Stimulated activated CD8-positive, alpha-beta memory T cell treated with anti-CD3 and anti-CD28 coated beads, Interleukin-4, amount 100 ng/mL, for 1 hour (primary cell): ENCODE measurements at places on chromosomes 12 and 14.

GRCh38 chr14:54929556-54929955 lies 26.9 kb upstream of the GCH1 start:
- no peak for DNase-seq

DNA sequence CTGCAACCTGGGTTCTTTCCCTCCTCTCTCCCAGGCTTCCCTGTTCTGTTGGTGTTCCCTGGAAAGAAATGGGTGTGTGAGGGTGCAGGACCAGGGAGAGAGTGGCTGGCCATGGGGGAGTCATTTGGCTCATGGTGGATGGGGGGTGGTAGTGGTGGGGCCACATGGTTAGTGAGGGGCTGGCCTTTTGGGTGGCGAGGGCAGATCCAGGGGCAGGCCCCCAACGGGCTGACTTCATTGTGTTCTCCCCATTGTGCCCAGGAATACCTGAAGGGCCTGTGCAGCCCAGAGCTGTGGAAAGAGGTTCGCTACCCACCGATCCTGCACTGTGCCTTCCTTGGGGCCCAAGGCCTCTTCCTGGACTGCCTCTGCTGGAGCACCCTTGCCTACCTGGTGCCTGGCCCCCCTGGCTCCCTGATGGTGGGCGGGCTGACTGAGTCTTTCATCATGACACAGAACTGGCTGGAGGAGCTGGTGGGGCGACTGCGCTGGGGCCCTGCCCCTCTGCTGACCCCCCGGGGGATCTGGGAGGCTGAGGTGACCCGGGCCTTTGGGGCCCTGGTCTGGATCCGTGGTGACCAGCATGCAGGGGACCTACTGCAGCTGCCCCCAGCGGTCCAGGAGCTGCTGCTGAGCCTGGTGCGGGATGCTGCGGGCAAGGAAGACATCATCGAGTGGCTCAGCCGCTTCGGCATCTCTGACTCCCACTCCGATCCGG lies 9.0 kb downstream of the NYNRIN start:
- no peak for DNase-seq

DNA sequence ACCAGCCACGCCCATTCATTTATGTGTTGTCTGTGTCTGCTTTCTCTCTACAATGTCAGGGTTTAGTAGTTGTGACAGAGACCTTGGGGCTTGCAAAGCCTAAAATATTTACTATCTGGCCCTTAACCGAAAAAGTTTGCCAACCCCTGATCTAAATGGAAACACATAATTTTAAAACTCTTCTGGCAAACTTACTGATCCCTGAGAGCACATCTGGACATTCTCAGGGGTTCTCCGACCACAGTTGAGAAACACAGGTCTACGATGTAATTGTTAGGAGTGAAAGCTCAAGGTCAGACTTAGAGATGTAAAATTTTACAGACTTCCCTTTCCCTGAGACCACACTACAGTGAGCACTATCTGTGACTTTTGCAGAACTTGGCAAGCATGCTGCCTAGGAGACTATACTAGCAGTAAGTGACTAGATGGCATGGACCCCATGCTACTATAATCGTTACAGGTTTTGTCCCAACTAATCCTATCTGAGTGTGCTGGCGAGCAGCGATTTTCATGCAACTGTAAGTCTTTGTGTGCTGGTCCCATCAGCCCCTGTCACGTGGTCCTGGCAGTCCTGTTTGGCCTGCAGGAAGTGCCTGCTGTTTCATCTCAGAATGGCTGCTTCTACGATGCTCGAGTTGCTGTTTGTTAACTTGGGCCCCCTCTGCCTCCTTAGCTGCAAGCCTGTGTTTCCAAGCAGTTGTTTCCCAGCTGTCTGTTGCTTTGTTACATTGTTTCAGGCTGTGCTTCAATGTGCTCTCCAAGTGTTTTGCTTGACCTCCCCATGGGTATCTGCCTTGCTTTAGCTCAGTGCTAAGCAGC lies 21.6 kb downstream of the TMTC2 start:
- no peak for DNase-seq

- DNase-seq = no peak
Observed at GRCh38 chr12:96424601-96425000, 24.4 kb upstream of the CDK17 start.

- DNase-seq = no peak
Observed at GRCh38 chr12:75751769-75752471, 240.5 kb upstream of the KRR1 start.

GRCh38 chr12:24535334-24536069 lies 413.4 kb downstream of the BCAT1 start:
- DNase-seq = no peak

- DNase-seq = no peak
Observed at GRCh38 chr12:111672822-111673381, 12.9 kb downstream of the BRAP start.

GRCh38 chr14:38238878-38239277 lies 17.0 kb downstream of the CLEC14A start:
- no peak for DNase-seq

DNA sequence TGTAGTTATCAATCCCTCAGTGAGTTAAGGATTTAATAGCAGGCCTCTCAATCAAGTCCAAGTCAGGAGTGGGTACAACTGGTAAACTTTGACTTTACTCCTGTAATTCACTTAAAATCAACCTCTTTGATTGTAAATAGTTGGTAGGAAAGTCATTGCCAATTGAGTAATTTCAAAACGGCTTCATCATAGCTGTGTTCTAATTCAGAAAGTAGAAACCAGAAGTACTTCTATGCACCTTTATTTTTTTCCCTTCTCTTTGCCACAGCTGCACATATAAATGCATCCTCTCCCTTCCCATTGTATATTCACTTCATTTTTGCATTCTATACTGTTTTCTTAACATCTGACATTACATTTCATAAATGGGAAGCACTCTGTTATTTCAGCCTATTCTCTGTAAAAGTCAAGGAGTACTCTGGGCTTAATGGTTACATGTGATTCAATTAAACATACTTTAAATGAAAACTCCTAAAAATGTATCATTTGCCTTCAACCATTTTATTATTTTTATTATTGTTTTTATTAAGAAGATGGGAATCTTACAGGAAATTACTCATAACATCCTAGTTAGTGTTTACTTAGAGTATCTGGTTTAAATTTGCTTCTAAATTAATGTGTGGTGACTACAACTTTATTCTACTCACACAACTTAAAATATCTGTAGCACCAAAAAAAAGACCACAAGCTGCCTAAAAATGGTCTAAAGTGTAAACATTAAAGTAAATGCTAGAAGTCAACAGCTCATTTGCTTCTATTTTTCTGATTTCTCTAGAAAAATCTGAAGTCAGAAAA lies 171.2 kb downstream of the CEP128 start:
- DNase-seq = no peak

DNA sequence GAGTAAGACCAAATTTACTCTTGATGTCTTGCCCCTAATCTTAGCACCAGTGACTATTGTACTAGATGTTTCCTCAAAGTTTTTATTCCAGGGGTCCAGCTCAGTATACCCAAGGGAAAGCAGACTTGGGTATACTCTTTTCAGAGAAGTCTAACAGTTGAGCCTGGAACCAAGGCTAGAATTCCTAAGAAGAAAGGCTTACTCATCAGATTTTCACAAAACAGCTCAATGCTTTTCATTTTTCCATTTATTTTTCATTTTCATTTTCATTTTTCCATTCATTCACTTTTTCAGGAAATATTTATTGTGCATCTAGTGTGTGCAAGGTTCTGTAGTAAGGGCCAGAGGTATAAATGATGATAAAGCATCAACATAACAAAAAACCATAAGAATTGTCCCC lies 143.2 kb downstream of the PHLDA1 start:
- no peak for DNase-seq

DNA sequence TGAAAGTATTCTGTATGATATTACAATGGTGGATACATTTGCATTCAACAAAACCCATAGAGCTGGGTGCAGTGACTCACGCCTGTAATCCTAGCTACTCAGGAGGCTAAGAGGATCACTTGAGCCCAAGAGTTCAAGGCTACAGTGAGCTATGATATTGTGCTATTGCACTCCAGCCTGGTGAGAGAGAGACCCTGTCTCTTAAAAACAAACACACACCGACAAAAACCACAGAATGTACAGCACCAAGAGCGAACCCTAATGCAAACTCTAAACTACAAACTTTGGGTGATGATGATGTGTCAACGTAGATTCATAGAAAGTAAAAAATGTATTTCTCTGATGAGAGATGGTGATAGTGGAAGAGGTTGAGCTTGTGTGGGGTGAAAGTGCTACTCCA lies 8.6 kb downstream of the CAPRIN2 start:
- no peak for DNase-seq

- no peak for DNase-seq
Observed at GRCh38 chr12:105581420-105581819, 250.9 kb downstream of the C12orf75 start.

GRCh38 chr12:57063991-57064685 lies 14.2 kb upstream of the MYO1A start:
- DNase-seq = no peak

DNA sequence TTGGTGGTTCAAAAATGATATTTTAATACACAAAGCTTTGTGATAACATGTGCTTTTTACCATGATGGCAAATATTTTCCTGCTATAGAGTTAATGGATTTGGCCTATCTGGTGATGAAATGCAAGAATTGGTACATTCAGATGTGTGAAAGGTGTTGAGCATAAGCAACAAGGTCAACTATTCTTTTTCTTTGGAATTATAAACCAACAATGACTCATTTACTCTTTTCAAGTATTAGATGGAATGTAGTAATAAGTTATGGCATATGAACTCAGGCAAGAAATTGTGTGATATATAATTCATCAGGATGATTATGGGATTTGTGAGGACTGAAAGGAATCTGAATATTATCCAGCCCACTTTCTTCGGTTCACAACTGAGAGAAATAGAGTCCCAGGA lies 471.4 kb downstream of the ETNK1 start:
- no peak for DNase-seq

GRCh38 chr12:4141348-4142270 lies 132.0 kb upstream of the CCND2 start:
- no peak for DNase-seq

DNA sequence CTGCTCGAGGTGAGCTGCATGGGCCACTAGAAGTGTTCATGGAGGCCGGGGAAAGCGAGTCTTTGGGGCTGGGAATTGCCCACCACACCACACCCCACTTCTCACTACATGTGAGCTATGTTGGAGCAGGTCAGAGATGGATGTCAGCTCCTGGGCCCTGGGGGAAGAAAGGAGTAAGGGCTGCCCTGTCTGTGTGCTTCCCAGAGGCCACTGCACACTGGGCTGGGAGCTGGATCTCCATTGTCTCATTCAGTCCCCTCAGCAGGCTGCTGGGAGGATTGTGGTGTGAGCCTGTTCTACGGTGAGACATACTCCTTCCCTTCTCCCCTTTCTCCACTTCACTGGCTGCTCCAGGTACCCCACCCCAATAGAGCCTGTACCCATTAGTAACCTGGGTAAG lies 10.5 kb downstream of the FIGNL2 start:
- DNase-seq = no peak

DNA sequence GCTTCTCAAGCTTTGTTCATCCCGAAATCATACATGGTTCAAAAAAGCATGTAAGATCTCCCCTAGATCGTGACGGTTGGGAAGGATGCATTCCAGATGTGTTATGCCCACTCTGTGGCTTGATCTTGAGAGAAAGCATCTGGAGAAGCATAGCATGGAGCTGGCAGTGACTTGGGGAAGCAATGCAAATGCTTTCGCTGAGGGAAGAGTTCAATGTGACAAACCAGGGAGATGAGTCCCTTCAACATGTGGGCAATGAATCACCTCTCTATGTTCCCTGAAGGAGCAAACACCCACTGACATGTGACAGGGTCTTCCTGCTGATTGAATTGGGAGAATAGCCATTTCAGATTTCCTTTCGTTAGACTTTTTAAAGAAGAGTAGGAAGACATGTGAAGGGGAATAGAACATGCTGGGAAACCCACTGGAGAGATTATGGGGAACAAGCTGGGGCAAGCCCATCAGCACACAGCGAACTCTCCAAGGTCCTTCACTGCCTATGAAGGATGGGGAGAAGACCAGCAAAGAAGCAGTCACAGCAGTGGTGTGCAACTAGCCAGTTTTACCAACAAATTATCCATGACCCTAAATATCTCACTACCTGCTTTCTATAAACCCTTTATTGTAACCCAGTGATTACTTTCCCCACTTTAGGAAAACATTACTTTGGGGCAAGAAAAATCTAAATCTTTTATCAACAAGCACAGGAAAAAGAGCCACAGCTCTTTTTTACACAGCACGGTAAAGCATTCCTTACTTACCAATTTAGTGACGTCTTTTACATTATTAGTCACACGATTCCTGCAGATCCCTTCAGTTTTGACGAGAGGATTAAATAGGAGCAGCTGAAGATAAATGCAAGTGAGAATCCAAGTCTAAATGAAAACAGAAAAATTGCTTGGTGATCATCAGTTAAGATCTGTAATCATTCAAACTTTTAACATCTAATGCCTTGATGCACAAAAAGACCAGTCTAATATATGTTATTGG lies 35.0 kb downstream of the KITLG start:
- DNase-seq = no peak

- DNase-seq = no peak
Observed at GRCh38 chr14:54798465-54799124, 104.0 kb downstream of the GCH1 start.

GRCh38 chr12:126069549-126070165 lies 1004.4 kb downstream of the AACS start:
- no peak for DNase-seq

DNA sequence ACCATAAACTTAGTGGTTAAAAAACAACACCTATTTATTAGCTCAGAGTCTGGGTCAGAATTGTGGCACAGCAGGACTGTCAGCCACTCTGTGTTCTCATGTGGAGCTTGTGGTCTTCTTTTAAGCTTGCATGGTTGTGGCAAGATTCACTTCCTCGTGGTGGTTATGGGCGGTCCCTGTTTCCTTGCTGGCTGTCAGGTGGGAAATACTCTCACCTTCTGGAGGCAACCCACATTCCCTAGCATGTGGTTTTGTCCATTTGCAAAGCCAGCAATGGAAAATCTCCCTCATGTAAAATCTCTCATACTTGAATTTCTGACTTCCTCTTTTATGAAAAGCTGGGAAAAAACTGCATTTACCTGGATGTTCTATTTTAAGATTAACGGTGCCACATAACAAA lies 229.8 kb downstream of the ALX1 start:
- no peak for DNase-seq

DNA sequence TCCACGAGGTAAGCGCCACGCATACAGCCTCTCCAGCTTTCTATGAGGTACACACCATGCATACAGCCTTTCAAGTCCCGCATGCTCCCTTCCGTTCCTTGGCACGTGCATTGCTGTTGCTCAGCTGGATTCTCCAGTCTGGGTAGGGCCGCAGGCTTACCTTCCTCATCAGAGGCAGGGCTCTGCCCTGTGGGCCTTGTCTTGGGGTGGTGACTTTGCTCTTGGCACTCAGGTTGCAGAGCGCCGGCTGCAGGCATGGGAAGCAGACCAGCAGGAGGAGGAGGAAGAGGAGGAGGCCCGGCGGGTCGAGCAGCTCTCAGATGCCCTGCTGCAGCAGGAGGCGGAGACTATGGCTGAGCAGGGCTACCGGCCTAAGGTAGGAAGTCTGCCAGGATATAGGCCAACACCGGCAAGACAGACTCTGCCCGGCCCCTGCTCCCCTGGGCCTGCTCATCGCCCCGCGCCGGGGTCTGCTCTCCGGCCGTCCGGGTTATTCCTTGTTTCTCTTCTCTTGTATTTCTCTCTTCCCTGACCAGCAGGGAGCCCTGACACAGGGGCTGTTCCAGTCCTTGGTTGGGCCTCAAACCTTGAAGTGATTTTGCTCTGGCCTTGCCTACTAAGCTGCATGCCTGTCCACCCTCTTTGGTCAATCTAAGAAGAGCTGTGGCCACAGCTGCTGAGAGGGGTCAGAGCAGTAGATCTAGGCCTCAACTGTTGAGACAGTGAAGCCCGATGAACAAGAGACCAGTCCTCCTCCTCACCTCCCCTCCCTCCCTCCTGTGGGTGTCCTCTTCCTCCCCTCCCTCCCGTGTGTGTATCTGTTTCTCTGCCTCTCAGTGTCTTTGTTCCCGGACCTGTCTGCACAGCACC lies 15.3 kb downstream of the TCHP start:
- no peak for DNase-seq
